Trophoblast cell (in vitro differentiated cells and primary cell): ENCODE measurements at places on chromosomes 12 and 14.

DNA sequence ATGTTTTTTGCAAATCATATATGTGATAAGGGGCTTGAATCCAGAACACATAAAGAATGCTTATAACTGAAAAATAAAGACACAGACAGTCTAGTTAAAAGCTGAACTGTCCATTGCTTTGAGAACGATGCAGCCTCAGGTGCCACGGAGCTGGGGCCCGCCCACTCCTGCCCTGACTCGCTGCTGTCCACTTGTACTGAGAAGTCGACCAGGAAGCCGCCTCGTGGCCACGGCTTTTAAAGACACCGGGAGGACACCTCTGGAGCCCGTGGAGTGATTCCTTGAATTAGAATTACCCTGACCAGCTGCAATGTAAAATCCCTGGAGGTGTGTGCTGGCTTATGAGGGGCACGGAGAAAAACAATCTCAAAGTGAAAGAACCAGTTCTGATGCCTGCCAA, 23.9 kb upstream of the TEX22 start:
- peak; percentile 65 for DNase-seq

GRCh38 chr12:12224240-12224940, 42.5 kb downstream of the LRP6 start:
- DNase-seq = peak; percentile 67

GRCh38 chr12:94795520-94795919, 145.2 kb upstream of the TMCC3 start:
- DNase-seq = peak; percentile 76

DNA sequence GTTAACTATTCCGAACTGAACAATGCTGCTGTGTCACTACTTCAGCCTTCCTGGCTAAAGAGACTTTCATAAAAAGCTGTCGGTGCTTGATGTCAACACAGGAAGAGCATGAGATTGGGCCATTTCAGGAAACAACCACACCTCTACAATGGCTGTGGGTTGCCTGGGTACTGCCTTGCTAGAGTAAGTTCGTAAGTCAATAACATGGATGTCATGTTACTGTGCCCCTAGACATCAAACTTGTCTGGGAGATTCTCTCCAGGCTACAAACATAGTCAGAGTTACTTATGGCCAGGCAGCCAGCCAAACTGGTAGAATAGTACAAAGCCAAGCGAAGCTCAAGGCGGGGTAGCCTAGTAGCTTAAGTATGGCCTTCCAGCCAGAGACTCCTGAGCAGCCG, 23.1 kb downstream of the MAX start:
- DNase-seq = no peak

DNA sequence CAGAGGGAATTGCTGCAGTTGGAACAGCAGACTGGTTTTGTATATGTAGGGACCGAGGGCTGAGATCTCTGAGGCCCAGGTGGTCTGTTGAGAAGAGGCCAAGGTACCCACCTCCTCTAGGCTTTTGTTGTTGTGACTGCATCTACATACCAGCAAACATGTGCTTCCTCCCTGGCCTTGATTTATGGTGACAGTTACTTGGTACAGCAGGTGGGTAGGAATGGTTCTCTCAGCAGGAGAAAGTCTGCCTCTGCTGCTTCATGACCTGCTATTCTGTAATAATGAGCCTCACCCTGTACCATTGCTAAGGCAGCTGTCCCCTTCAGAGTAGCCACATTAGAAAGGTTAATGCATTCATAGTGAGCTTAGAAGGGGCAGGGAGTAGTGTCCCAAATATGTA, 196.7 kb upstream of the PELI2 start:
- DNase-seq = no peak
